Glutamatergic neuron (in vitro differentiated cells): ENCODE measurements at places on chromosomes 1 and 21.

DNA sequence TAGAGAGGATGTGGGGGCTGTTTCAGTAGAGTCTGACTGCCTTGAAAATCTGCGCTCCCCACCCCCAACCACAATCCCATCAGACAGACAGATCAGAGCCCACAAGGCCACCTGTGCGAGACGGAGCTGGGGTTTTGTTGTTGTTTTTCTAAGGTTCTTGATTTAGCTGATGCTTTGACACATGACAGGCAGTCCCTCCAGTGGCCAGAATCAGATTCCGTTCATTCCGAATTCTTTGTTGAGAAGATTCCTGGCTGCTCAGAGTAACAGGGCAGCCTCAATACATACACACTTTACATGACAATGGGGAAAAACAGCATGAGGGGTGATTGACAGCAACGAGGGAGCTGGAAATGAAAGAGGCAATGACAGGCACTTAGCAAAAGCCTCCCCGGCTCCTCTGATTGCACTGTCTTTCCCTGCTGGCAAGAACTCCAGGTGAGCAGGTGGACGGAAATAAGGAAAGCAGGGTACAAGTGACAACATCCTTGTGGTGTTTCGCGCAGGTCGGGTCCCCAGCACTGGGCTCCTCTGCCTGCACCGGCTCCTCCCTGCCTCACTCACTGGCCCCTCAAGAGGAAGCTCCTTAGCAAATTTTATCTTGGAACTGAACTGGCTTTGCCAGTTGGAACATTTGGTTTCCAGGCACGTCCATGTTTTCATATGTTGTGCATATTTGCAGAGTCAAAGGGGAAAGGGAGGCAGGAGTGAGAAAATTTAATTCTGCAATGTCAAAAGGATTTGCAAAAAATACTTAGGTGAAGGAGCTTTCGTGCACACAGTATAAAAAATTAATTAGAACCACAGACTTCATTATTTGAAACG lies 148.7 kb downstream of the PGBD5 start:
- DNase-seq = no peak

- DNase-seq = no peak
Observed at GRCh38 chr21:37866027-37866426, 50.2 kb downstream of the KCNJ6 start.

- peak; percentile 66 for DNase-seq
Observed at GRCh38 chr1:48061162-48062136, 64.3 kb upstream of the TRABD2B start.

DNA sequence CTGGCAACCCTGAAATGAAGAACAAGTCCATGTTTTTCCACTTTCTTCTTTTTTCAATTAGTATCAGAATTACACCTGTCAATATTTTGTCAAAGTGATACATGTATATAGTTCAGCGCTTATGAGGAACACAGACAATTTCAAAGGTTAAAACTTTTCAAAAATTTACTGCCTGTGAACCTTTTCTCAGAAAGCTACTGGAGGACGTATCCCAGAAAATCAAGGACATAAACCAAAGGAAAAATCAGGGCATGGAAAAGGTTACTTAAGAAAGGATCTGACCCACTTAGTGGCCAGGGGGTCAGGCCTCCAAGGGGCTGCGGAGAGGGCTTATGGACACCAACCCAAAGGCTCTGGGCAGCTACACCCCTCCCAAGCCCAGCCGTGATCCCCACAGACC lies 81.1 kb upstream of the ACTRT2 start:
- DNase-seq = no peak

DNA sequence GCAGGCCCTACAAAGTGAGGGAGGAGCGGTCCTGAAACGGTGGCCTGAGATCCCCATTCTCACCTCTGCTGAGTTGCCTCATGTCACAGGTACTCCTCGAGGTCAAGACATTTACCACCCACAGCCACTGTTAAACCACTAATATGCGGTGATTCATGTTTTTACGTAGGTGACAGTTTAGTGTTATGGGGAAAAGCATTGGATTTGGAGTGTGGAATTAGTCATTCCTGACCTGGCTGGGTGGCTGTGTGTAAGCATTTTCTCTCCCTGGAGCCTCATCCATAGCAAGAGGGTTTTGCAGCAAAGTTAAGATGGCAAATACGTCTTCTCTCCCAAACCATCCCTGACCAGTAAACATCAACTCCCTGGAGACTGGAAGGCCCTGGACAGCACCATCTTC lies 57.8 kb upstream of the KCNJ6 start:
- no peak for DNase-seq

DNA sequence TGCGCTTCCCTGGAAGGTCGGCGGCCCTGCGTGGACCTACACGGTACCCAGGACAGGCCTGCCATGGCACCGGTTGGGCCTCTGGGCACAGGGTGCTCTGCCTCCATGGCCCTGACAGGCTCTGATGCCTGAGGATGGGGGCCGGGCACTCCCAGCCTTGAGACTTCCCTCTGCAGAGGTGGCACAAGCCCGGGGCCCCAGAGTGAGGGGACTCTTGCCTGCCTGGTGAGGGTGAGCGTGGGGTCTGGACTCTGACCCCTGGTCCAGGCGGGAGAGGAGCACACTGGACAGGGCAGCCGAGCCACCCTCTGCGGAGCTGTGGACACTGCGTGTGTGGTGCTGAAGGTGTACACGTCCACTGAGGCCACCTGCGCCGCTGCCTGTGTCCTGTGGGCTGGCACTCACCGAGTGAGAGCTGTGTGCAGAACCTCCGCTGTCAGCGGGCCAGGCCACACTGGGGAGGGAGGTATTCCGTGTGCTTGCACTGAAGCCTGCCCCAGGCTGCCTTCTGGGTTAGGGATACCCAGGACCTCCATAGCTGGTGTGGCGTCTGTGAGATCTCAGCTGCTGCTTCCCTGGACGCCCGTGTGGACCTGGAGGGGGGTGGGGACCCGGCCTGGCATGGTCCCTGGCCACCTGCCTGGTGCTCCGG lies 10.4 kb downstream of the SKI start:
- no peak for DNase-seq

GRCh38 chr1:67825591-67825990 lies 7.7 kb downstream of the GNG12 start:
- DNase-seq = no peak

DNA sequence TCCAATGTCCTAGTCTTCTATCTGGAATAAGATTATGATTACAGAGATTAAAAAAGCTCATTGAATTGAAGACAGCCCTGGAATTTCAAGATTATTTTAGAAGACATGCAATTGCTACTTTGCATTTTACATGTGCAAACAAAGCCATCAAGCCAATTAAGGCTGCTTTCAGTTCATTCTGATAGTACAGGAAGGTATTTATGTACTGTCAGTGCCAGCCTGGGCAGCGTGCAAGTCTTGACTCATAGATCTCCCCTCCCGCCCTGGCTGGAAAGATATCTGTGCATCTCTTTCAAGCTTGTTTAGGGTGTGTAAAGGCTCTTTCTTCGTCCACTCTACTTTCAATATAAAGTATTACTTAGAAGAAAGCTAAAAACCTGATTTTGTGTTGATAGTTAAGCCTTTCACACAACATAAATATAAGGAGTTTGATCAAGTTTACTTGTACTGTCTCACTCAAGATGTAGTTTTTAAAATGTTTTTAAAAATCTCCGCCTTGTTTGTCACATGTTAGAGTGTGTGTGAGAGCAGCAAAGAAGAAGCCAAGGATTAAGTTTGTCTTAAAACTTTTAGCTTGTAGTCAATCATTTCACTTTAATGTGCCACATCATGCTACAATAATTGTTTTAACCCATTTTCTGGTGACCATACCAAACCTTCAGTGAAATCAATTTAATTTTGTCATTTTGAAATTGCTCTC lies 13.6 kb upstream of the LYPLAL1 start:
- no peak for DNase-seq

GRCh38 chr1:38217316-38217715 lies 170.7 kb upstream of the POU3F1 start:
- DNase-seq = no peak

DNA sequence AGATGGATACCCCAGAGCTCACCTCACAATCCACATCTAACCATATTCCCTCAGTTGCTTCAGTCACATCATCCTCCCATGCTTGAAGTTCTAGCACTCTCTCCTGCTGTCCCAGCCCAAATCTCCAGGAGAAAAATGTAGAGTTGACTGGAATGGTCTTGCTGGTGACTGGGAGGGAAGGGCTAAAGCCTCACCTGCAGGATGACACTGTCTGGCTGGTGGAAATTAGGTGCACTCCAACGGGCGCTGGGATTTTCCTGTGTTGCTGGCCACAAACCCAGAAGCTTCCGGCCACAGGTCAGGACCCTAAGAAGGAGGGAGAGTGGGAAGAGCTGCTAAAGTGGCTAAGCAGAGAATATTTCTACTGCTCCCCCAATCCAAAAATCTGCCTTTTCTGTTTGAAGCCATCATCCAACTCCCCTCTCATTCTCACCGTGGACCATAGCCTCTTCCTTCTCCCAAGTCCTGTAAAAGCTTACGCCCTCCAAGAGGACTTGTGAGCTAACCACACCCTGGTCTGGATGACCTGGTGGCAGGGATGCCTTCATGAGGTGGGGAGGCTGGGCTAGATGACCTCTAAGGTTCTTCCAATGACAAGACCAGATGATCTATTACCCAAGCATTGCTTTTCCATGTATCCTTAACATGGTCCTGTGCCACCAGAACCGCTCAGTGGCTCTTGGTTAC lies 37.5 kb upstream of the PPP1R15B start:
- DNase-seq = no peak

DNA sequence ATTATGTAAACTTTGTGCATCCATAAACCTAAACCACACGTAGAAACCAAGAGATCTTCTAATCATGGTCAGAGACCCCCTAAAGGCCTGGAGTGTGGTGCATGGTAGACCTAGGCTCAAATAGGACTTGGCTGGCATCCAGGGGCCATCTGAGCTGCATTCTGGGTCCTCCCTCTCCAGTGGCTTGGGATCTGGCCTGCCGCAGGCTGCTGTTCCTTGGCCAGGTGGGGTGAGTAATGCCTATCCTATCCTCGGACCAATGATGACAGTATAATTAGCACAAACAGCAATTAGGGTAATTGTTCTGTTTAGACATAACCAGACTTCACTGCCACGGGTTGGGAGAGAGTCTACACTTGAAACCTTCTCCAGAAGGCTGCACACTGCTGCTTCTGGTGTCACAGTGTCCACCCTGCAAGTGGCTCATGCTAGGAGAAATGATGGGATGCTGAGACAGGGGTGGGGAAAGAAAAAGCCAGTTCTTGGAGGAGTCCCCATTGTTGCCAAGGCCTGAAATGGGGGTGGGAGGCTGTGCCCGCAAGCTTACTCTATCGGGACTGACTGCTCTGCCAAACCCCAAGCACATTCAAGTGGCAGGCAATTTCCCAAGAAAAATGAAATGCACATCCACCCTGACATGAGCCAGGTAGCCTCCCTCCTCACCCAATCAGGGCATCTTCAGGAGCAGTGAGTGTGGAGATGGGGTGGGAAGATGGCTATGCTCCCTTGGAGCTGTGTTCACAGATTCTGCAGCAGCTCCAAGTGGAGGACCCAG lies 12.5 kb upstream of the PKP1 start:
- DNase-seq = peak; percentile 2

GRCh38 chr1:30409476-30410152 lies 313.8 kb downstream of the MATN1 start:
- no peak for DNase-seq

DNA sequence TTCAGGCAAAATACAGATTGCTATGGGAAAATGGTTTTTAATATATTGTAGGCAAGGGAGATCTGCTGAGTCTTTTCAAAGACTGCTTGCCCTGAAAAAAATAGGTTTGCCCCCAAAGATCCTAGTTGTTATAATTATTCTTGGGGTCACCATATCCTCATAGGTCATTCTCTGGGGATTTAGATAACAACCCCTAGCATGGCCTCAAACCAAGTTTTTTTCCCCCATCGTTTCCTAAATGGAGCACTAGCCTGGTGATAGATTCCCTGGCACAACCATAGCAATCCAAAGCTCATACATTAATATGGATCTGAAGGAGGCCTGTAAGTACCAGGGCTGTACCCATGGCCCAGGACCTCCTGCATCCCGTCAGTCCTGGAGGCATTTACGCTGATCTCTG lies 315.2 kb downstream of the BACH1 start:
- no peak for DNase-seq

DNA sequence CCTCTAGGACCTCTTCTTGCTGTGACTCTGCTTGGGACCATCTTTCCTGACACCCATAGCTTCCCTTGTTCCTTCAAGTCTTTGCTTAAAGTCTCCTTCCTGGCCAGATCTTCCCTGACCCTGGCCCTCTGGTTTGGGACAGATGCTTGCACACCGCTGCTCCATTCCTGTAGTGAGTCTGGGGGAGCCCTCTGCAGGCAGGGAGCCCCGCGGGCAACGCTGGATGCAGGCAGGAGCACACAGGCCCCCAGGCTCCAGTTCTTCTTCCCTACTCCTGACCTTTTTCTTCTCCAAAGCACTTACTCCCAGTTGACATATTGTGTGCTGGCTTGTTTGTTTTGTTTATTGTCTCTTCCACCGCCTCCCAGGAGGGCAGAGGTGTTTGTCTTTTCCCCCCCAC lies 413.4 kb downstream of the CAMTA1 start:
- DNase-seq = no peak

- no peak for DNase-seq
Observed at GRCh38 chr1:63592536-63593302, 492 bp upstream of the PGM1 start.

DNA sequence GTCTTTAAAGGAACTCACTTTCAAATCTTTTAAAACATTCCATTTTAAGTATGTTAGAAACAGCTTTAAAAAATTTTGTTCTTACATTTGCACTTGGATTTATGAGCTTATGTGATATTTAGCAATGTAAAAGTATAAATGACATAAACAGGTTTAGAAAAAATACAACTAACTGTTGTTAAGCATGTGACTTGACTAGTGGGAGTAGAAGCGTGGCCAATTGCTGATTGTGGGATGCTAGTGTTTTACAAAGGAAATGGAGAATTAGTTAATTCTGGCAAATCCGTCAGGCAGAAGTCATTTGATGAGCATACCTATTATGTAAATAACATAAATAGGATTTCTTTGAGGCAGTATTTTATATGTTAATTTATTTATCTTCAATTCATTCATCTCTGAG lies 175.8 kb downstream of the ADGRL2 start:
- no peak for DNase-seq

GRCh38 chr1:6491480-6491962 lies at the start of gene PLEKHG5:
PLEKHG5 (minus strand) TSS chr1:6491667; CDS start chr1:6477571, 14,096 bp downstream.
- no peak for DNase-seq

- no peak for DNase-seq
Observed at GRCh38 chr1:63004868-63005267, 220.9 kb downstream of the ATG4C start.

DNA sequence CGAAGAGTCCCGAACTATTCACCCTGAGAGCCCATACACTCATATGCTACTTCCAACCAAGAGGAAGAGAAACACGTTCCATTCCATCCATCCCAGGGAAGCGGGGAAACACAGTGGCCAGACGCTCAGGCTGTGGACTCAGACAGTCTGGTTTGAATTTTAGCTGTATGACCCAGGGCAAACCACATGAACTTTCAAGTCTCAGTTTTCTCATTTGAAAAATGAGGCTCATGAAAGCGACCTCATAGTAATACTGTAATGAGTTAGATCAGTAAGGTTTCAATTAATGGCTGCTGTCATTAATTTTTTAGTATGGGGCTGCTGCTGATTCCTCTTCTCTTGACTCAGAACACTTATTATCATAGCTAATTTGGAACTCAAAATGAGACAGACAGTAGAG lies 1.5 kb downstream of the FCRL4 start:
- DNase-seq = no peak

GRCh38 chr1:229856009-229856650 lies 210.9 kb upstream of the GALNT2 start:
- peak; percentile 36 for DNase-seq
